ENCODE measurements at places on chromosomes 2 and 18.

GRCh38 chr2:241858206-241859016 lies at the start of gene PDCD1:
TSS of gene PDCD1 (minus strand) at chr2:241858894. CDS start at chr2:241858838, 56 bp downstream.
- peak; percentile 68 for DNase-seq

DNA sequence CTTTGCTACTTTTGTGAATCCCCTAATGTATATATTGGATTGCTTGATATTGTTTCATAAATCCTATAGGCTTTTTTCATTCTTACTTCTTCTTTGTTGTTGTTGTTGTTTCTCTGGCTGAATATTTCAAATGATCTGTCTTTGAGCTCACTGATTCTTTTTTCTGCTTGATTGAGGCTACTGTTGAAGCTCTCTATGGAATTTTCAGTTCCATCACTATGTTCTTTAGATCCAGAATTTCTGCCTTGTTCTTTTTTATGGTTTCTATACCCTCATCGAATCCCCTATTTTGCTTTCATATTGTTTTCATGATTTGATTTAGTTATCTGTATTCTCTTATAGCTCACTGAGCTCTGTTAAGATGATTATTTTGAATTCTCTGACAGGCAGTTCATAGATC lies 24.6 kb upstream of the RASGRP3 start:
- DNase-seq, result no peak

DNA sequence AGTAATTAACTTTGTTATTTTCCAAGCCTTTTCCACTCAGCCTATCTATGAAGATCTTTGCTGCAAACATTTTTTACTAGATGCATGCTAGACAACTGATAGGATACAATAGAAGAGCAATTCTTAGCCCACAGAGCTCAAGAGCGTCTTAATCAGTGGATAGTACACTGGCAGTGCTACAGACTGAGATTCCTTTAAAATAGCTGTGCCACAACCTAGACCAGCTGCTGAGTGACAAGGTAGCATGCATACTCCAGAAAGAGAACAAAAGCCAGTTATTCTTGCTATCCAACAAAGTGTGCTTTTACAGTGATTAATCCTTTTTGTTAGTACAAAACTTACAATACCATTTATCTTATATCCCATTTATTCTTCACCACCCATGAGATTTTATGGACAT lies 507.9 kb upstream of the SYT4 start:
- DNase-seq, result no peak

- no peak for DNase-seq
These were observed 81.4 kb upstream of the B3GNT2 start for GRCh38 chr2:62114564-62114963.

- DNase-seq, result no peak
These were observed 1310.8 kb upstream of the SLC39A10 start for GRCh38 chr2:194346193-194346592.

- DNase-seq, result no peak
These were observed 141.4 kb downstream of the SCG2 start for GRCh38 chr2:223460774-223461211.

DNA sequence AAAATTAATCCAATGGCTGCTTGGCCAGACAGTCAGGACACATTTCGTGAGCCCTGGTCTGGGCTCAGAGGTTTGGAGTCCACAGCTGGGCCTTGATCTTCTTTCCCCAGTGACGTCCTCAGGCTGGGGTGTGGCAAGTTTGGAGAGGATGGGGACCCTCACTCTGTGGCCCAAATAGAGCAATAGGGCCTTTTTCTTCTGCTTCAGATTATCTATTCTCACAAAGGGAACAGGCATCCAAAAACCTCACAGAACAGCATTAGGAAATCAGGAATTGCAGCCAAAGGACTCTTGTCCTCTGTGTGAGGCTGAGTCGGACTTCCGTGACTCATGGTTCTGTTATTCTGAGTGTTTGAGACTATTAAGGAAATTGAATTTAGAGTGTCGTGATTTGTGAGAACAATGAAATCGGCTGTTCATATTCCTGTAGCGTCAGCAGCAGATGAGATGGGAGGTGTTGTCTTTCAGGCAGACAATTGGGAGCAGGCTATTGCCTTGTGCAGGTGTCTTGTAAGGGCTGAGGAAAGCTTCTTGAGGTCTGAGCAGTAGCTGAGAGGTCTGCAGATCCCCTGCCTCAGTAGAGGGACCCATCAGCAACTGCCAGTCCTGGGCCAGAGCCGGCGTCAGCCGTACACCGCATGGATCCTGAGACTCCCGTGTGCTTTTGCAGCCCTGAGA lies 113.8 kb downstream of the SH3RF3 start:
- DNase-seq, result no peak

- no peak for DNase-seq
These were observed 631.4 kb upstream of the CDH2 start for GRCh38 chr18:28808373-28808772.

GRCh38 chr18:36752929-36753865 lies 75.6 kb downstream of the TPGS2 start:
- DNase-seq, result no peak

DNA sequence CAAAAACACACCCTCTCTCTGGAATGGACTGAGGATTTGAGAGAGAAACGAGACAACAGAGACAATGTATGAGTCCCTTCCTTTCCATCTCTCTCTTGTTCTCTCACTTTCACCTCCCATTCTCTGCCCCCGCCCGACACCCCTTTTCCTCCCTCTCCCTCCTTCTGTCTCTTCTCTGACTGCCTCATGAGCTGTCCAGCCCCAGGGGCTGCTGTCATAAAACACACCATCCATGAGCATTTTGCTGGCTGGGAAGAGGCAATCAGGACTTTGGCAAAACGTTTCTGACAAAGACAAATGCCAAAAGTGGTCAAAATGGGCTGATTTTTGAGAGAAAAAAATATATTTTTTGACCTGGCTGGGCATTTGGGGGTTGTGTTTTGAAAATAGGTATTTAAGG lies 377.2 kb downstream of the EN1 start:
- no peak for DNase-seq

DNA sequence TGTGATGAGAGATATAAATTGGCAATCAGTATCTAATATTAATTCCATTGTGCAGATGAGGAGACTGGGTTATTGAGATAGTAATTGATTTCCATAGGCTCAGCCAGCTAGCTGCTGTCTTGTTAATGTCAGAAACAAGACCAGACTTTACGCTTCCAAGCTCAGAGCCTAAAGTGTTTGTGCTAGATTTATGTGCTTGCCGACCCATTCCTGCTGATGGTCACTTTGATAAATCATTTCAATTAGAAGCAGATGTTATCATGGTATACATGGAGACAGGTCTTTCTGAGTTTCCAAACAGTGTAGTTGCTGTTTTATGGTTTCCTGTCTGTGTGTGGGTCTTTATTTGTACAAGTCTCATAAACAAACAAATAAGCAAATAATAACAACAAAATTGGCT lies 92.8 kb downstream of the AQP4 start:
- no peak for DNase-seq
